Psoas muscle (tissue), 8 donors: ENCODE measurements at places on chromosomes 4 and X. TPM values are rescaled to one million over a fixed set of nuclear protein-coding genes. Genes with fewer than 3 reads are reported as not detected.
A peak's percentile ranks its signal among the peaks of the same experiment; 100 is the strongest.

GRCh38 chr4:98967786-98968329, 27.7 kb upstream of the METAP1 start:
- H3K36me3 ChIP-seq = no peaks in the 10 kb centered on the region
- H3K4me1 ChIP-seq = no peaks in the 10 kb centered on the region
- H3K27ac ChIP-seq = no peak overlapping the region
- no peak overlapping the region for H3K4me3 ChIP-seq

The UGDH gene
- 7.7 TPM for total RNA-seq

The LRBA gene
- total RNA-seq = 9.6 TPM

The HSFX4 gene
- total RNA-seq = not detected

DNA sequence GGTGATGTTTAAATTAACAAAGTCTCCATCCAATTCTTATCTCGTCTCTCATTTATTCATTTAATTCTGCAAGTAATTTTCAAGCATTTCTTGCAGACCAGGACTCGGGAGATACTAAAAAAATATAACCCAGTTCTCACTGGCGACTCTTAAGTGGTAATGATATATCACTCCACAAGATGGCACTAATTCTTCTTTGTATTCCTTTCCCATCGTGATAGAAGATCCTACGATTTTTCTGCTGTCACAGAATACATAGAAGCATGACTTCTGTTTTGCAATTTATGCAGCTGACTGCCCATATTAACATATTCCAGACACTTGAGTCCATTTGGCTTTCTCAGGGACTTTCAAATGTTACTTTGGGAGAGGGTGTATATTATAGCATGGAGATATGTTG, 64.0 kb upstream of the FGF13 start:
- H3K36me3 ChIP-seq = no peaks in the 10 kb centered on the region
- no peak overlapping the region for H3K27ac ChIP-seq
- no peaks in the 10 kb centered on the region for H3K4me1 ChIP-seq
- no peak for DNase-seq
- no peaks in the 10 kb centered on the region for H3K27me3 ChIP-seq

The SLC9A7 gene
- 8.2 TPM for total RNA-seq

GRCh38 chrX:119062750-119063374, 9.9 kb upstream of the CT47C1 start:
- H3K4me1 ChIP-seq = no peaks in the 10 kb centered on the region
- H3K36me3 ChIP-seq = no peaks in the 10 kb centered on the region
- no peak overlapping the region for H3K27ac ChIP-seq
- no peak overlapping the region for H3K4me3 ChIP-seq
- no peak for DNase-seq

DNA sequence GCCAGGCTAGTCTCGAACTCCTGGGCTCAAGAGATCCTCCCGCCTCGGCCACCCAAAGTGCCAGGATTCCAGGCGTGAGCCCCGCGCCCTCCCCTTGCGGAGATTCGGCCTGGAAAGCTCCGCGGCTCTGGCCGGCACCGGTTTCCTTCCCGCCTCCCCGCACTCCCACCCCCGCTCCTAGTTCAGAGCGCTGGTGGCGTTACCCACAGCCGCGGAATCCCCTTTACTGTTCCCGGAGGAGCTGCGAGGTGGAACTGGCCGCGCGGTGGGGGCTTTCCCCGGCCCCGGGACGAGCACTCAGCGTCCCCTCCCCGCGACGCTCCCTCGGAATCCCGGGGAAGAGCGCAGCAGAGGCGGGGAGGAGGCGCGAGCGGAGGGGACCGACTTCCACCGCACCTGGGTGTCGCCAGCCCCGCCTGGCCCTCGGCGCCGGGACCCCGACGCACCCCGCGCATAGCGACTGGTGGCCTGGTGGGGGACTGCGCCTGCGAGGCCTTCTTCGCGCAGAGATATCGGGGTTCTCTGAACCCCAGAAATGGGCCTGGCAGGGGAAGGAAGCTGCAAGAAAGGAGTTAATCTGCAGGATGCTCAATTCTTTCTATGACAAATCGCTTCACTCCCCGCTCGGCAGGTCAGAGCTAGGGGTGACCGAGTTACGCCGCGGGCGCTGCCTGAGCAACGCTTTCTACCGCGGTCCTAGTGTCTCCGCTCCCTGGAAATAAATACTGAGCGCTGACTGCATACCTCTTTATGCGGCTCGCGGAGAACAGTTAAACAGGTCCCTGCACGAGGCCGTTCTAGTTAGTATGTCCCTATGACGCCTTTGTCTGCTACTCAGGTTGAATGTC, 14.6 kb upstream of the SLC25A4 start:
- DNase-seq = peak; percentile 61
- H3K4me1 ChIP-seq = no peaks in the 10 kb centered on the region
- peak overlapping the region; percentile 88 for H3K4me3 ChIP-seq

DNA sequence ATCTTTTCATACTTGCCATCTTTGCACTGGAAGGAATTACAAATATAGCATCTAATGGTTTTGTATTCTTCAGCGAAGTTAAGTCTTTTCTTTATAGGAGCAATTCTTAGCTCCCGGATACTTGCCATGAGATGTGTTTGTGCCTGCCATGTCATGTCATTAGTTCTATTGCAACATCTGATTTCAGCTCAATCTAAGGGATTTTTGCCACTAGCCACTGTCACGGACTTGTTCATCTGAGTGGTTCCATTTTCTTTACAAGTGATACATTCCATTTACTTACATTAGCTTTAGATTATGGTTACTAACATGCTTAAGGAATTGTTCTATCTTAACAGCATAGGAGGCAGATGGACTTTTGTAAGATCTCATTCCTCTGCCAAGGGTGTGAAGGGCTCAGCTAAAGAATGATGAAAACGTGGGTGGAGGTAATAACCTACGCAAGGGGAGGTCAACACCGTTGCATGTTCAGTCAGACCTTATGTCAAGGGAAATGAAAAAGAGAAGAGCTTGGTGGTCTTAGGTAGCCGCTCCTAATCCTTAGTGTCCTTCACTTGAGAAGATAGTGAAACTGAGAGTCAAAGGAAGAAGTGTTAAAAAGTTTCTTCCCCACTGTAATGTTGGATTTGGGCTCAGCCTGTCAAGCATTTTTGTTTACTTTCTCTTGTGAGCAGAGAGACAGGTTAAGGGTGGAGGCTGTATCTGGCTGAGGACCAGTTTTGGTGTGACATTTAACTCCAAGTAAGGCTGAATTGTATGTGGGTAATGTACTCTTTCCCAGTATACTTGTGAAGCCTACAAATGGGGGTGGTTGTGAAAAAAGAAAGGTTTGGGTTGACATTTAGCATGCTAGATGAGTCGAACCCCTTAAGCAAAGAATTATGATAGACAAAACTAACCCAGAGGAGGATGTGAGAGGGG, 3.6 kb upstream of the KLHL2 start:
- no peaks in the 10 kb centered on the region for H3K36me3 ChIP-seq
- no peaks in the 10 kb centered on the region for H3K27me3 ChIP-seq
- DNase-seq = no peak
- peaks cover 5% of the 10 kb centered on the region for H3K4me1 ChIP-seq
- no peak overlapping the region for H3K27ac ChIP-seq
- no peak overlapping the region for H3K4me3 ChIP-seq
